Colonic mucosa (tissue), 4 donors: ENCODE measurements at places on chromosomes 16 and 17. TPM values are rescaled to one million over a fixed set of nuclear protein-coding genes. Genes with fewer than 3 reads are reported as not detected.
A peak's percentile ranks its signal among the peaks of the same experiment; 100 is the strongest.

PKMYT1 gene
- 9.5 TPM for total RNA-seq

DNA sequence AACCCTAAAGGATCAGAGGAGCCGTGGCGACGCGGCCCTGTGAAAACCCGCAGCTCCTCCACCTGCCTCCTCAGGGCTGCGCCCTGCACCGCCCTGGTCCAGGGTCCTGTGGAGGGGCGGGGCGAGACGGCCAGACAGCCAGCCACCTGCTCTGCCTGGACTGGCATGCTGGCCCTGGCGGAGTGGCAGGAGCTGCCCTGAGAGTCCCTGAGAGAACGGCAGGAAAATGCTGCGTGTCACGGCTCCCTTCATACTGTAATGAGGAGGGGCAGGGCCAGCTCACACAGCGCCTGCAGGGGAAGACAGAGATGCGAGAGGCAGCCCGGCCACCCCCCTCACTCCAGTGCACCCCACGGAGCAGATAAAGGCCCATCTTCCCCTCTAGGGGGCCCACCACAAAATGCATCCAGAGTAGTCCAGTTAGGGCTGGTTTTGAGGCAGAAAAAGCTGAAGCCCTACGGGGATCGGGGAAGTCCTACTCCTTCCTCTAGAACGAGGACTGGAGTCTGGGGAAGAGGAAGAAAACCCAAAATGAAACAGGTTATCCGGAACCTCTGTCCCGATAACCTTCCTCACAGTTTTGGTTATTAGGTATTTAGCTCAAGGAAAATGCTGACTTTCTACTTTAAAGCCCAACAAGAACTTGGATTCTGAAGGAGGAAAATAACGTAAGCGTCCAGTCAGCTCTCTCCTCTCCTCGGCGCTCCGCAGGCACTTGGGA lies 97.6 kb upstream of the DNAH17 start:
- no peak for DNase-seq

NLRC3 gene
- 2.0 TPM for total RNA-seq

CHTF18 gene
- 111 TPM for total RNA-seq

DNA sequence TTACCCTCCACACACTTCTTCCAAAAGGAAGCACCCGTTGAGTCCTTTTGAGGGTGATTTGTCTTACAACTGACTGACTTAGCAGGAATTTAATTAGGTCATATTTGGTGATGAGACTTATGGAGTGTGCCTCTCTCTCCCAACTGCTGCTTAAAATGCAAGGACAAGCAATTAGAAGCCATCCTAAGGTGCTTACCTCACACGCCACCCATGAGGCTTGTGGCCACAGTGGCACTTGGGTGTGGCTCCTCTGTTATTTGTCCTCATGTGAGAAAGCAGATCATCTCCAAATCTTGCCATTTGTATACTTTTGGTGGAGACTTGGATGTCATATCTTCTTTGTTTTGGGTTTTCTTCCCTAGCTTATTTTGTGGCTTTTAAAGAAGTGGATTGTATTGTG lies 61.6 kb downstream of the WNT3 start:
- H3K27ac ChIP-seq, result no peak overlapping the region
- DNase-seq, result no peak
- no peaks in the 10 kb centered on the region for H3K27me3 ChIP-seq
- H3K4me3 ChIP-seq, result no peak overlapping the region

DNA sequence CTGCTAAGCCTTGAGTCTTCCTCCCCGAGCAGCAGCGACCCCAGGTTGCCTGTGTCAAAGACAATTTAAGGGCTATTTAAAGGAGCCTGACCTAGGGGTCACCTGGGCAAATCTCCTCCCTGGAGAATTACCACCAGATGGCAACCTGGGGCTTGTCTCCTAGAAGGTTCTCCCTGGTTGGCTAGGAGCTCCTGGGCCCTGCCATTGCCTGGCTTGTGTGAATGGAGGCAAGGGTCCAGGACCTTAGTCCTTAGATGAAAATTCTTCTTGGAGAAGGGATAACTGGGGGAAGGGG lies 51.3 kb upstream of the TAC4 start:
- no peaks in the 10 kb centered on the region for H3K4me1 ChIP-seq
- no peak overlapping the region for H3K27ac ChIP-seq
- no peak overlapping the region for H3K4me3 ChIP-seq
- H3K27me3 ChIP-seq, result peaks cover 19% of the 10 kb centered on the region
- DNase-seq, result no peak

GRCh38 chr17:66526827-66527226 lies 224.4 kb downstream of the PRKCA start:
- H3K27me3 ChIP-seq, result no peaks in the 10 kb centered on the region
- no peak overlapping the region for H3K27ac ChIP-seq
- H3K4me3 ChIP-seq, result no peak overlapping the region
- H3K36me3 ChIP-seq, result no peaks in the 10 kb centered on the region
- peaks cover 11% of the 10 kb centered on the region for H3K4me1 ChIP-seq
- DNase-seq, result no peak

DNA sequence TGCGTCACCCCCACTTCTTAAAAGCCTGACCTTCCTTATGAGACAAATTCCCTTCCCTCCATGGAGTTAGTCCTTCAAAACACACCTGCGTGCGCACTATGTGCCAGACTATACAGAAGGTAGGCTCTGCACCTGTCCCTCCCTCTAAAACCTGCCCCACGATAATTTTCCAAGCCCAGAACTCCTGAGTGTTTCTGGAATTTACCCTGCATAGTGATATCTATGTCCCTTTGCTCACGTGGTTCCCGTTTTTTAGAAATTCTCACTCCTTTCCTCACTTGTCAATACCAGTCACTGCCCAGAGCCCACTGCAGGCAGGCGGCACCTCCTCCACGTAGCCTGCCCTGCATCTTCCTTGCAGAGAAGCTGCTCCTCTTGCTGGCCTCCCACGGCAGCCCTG lies 82.2 kb downstream of the SLC6A2 start:
- H3K4me3 ChIP-seq, result no peak overlapping the region
- no peaks in the 10 kb centered on the region for H3K4me1 ChIP-seq
- no peaks in the 10 kb centered on the region for H3K36me3 ChIP-seq
- no peak overlapping the region for H3K27ac ChIP-seq
- no peaks in the 10 kb centered on the region for H3K27me3 ChIP-seq
- no peak for DNase-seq

MEOX1 gene
- 0.64 TPM for total RNA-seq

DNA sequence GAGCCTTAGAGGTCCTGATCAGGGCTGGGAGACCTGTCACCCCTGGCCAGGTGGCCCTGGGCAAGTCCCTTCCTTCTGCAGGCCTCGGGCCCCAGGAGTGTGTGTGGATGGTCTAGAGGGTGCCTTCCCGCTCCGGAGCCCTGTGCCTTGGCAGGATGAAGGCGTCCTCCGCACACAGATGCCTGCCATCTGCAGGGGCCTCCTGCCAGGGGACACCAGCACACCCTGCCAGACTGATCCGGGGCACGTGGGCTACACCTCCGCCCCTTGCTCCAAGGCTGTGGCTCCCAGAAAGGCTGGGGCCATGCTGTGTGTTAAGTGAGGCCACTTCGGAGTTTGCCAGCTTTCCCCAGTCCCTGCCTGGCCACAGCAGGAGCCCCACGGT lies 30.7 kb downstream of the NPTX1 start:
- no peaks in the 10 kb centered on the region for H3K36me3 ChIP-seq
- H3K27ac ChIP-seq, result no peak overlapping the region
- H3K4me3 ChIP-seq, result no peak overlapping the region
- no peak for DNase-seq

- H3K4me3 ChIP-seq, result no peak overlapping the region
- no peaks in the 10 kb centered on the region for H3K4me1 ChIP-seq
- no peaks in the 10 kb centered on the region for H3K27me3 ChIP-seq
- H3K36me3 ChIP-seq, result no peaks in the 10 kb centered on the region
- H3K27ac ChIP-seq, result no peak overlapping the region
- no peak for DNase-seq
Measured at GRCh38 chr17:45958994-45959665, 39.9 kb upstream of the STH start.

GRCh38 chr17:34472363-34472762 lies 107.0 kb upstream of the TMEM132E start:
- H3K36me3 ChIP-seq, result no peaks in the 10 kb centered on the region
- no peaks in the 10 kb centered on the region for H3K27me3 ChIP-seq
- no peak overlapping the region for H3K27ac ChIP-seq
- no peaks in the 10 kb centered on the region for H3K4me1 ChIP-seq
- DNase-seq, result no peak

GRCh38 chr16:15704545-15704987 lies 54.5 kb downstream of the NDE1 start:
- H3K4me1 ChIP-seq, result no peaks in the 10 kb centered on the region
- DNase-seq, result peak; percentile 81
- H3K27me3 ChIP-seq, result no peaks in the 10 kb centered on the region
- H3K36me3 ChIP-seq, result peaks cover 6% of the 10 kb centered on the region
- H3K27ac ChIP-seq, result no peak overlapping the region

DNA sequence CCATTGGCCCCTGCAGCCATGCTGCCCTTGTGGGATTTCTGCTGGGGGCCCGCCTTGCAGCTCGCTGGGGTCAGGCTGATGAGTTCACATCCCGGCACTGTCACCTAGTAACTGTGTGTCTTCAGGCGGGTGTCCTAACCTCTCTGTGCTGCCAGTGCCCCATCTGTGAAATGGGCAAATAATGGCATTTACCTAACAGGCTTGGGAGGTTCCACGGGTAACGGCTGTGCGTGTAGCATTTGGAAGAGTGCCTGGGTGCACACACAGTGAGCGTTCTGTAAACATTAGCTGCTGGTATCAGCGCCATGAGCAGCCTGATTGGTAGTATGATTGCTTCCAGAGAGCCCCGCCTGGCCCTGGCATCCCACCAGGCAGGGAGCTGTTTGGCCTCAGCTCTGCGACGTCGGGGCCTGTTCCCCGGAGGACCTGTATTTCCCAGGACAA lies 167.3 kb upstream of the GSE1 start:
- no peak overlapping the region for H3K4me3 ChIP-seq
- peak; percentile 71 for DNase-seq
- no peaks in the 10 kb centered on the region for H3K27me3 ChIP-seq
- peaks cover 20% of the 10 kb centered on the region for H3K4me1 ChIP-seq
- peak overlapping the region; percentile 7 for H3K27ac ChIP-seq
- H3K36me3 ChIP-seq, result no peaks in the 10 kb centered on the region

TM4SF5 gene
- total RNA-seq, result 15.1 TPM

- H3K4me1 ChIP-seq, result no peaks in the 10 kb centered on the region
- H3K4me3 ChIP-seq, result no peak overlapping the region
- H3K27me3 ChIP-seq, result no peaks in the 10 kb centered on the region
- H3K27ac ChIP-seq, result no peak overlapping the region
Measured at GRCh38 chr17:77966476-77966875, 8.0 kb downstream of the TNRC6C start.

DNA sequence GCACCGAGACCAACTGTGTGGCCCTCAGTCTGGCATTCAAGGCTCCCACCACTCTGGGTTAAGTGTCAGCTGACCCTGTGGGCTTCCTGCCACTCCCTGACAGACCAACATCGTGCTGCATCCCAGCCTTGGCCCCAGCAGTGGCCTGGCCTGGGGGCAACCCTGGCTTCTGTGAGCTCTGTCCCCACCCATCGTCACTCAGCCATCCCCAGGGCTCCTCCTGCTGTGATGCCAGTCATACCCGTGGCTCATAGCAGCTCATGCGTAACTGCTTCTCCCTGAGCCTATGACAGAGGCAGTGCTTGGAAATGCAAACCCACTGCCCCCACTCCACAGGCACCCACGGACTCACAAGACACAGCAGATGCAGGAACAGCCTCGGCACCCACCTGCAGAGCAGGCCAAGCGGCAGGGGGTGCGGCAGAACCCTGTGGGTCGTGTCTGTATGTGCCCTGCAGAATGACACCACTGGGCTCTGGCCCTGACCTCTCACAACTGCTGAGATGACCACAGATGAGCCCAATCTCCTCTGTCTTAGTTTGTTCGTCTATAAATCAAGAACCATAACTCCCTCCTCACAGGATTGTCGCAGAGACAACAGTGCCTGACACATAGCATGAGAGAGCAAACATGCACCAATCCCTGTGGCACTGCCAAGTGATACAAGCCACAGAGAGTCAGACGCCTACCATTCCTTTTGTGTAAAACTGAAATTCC lies 26.6 kb downstream of the PIEZO1 start:
- H3K4me1 ChIP-seq, result peaks cover 33% of the 10 kb centered on the region
- H3K27ac ChIP-seq, result peak overlapping the region; percentile 62
- DNase-seq, result no peak
- H3K27me3 ChIP-seq, result no peaks in the 10 kb centered on the region
- no peak overlapping the region for H3K4me3 ChIP-seq

ZNF624 gene
- total RNA-seq, result 5.8 TPM

LPO gene
- total RNA-seq, result not detected

- no peak overlapping the region for H3K27ac ChIP-seq
- H3K36me3 ChIP-seq, result peaks cover 4% of the 10 kb centered on the region
- peaks cover 20% of the 10 kb centered on the region for H3K27me3 ChIP-seq
- H3K4me1 ChIP-seq, result peaks cover 5% of the 10 kb centered on the region
Measured at GRCh38 chr16:67539691-67540635, 11.3 kb downstream of the RIPOR1 start.
